Stimulated activated CD4-positive, alpha-beta T cell treated with anti-CD3 and anti-CD28 coated beads, TNF-alpha, amount 100 ng/mL, for 1 hour (primary cell): ENCODE measurements at places on chromosomes 13 and 19.

GRCh38 chr19:16382775-16383543 is 58.3 kb downstream of the KLF2 start:
- peak; percentile 57 for DNase-seq

- DNase-seq: no peak
Measured at GRCh38 chr13:20990910-20991525, 70.4 kb downstream of the LATS2 start.

DNA sequence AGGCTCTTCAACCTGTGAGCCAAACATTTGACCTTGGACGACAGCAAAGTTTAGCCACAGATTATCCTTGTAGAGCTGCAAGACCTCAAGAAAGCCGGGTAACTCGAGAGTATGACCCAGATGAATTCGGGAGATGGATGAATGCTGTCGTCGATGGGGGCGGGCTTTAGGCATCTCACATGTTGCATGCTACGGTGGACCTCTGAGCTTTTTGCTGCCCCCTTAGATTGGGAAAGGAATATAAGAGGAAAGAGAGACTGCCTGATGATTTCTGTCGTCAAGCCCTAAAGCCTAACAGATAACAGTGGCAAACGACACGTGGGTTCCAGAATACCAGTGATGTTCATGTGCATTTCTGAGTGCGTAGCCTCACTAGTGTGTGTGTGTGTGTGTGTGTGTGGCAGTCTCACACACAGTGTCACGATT is 730 bp upstream of the ABCC4 start:
- no peak for DNase-seq

GRCh38 chr13:37390735-37391134 is 207.8 kb downstream of the POSTN start:
- no peak for DNase-seq

GRCh38 chr19:1863328-1863637 is at the start of gene KLF16:
TSS of gene KLF16 (minus strand) at chr19:1863579. CDS start at chr19:1863497, 82 bp downstream.
- no peak for DNase-seq

DNA sequence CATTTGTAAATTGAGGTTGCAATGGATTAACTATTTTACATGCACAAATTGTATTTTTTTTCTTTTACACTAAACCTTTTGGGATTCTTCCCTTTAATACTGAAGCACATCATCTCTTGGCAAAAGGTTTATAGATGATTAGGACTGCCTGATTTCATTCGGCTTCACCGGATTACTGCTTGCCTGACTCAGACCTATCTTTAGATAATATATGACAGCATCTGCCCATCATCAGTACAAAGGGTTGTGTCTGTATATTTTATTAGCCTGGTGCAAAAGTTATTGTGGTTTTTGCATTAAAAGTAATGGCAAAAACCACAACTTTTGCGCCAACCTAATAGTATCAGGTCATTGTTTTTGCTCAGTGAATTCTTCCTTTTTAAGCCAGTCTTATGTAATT is 316.2 kb upstream of the HTR2A start:
- no peak for DNase-seq

DNA sequence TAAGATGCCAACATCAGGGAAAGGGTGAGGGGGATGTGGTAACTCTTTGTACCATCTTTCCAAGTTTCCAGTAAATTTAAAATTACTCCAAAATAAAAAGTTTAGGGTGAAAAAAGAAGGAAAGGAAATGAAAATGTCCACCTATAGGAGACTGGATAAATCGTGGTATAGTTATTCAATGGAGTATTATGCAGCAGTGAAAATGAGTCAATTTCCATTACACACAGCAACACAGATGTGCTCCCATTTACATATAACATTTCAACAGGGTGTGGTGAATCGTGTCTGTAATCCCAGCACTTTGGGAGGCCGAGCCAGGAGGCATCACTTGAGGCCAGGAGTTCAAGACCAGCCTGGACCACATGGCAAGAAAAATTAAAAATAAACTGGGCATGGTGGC is 7.4 kb upstream of the ZNF541 start:
- no peak for DNase-seq

- DNase-seq: peak; percentile 92
Measured at GRCh38 chr19:11558881-11559828, at the start of gene ELOF1. TSS of gene ELOF1 (minus strand) at chr19:11559230. CDS start at chr19:11554347, 4,883 bp downstream.

GRCh38 chr13:77497835-77498234 is 37.7 kb upstream of the SCEL start:
- DNase-seq: no peak

- DNase-seq: no peak
Measured at GRCh38 chr13:99514801-99515200, 13.5 kb downstream of the TM9SF2 start.

- no peak for DNase-seq
Measured at GRCh38 chr13:87084192-87084591, 587.0 kb upstream of the SLITRK5 start.

GRCh38 chr13:104875038-104875754 is 1660.3 kb downstream of the EFNB2 start:
- no peak for DNase-seq

DNA sequence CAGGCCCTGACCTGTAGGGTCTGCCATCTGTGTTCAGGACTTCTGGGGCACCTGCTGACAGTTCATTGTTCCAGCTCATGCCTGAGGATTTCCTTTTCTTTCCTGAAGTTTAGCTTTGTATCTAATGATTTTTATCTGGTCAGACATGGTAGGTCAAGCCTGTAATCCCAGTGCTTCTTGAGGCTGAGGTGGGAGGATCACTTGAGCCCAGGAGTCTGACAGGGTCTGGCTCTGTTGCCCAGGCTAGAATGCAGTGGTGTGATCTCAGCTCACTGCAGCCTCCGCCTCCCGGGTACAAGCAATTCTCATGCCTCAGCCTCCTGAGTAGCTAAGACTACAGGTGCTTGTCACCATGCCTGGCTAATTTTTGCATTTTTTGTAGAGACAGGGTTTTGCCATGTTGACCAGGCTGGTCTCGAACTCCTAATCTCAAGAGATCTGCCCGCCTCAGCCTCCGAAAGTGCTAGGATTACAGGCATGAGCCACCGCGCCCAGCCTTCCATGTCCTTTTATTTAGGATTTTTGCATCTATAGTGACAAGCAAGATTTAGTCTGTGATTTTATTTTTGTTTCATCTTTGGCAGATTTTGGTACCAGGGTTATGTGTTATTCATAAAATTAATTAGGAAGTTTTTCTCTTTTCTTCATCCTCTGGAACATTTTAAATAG is 33.2 kb downstream of the CHST8 start:
- DNase-seq: no peak

DNA sequence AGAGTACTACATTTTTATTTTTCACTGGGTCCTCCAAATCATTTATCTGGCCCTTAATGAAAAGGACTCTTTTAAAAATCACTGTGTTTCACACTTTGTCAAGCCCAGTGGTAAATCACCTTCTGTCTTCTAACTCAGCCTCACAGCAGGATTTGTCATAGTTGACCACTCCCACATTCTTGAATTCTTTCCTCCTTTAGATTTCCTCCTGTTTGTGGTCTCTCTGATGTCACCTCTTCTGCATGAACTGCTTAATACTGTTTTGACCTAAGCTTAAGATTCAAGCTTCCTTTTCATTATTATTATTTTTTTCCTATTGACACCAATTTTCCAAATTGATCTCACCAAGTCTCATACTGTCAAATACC is 899.8 kb upstream of the MIR17HG start:
- no peak for DNase-seq

DNA sequence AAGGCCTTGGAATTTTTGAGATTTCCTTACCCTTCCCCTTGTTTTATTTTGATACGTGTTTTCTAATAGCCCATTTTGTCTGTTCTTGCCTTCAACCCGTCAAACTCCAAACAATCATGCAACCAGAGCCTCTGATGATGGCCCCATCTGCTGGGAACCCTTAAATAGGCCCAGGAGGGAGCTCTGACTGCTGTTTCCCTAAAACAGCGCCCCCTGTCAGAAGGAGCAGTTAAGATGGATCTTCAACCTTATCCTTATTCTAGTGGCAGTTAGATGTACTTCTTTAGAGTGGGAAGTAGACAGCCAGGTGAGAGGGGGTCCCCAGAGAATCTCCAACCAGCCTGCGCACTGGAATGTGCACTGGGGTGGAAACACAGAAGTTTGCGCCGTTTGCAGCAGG is 1031.0 kb upstream of the PCDH9 start:
- DNase-seq: no peak

- no peak for DNase-seq
Measured at GRCh38 chr13:66427458-66427861, 802.7 kb downstream of the PCDH9 start.

DNA sequence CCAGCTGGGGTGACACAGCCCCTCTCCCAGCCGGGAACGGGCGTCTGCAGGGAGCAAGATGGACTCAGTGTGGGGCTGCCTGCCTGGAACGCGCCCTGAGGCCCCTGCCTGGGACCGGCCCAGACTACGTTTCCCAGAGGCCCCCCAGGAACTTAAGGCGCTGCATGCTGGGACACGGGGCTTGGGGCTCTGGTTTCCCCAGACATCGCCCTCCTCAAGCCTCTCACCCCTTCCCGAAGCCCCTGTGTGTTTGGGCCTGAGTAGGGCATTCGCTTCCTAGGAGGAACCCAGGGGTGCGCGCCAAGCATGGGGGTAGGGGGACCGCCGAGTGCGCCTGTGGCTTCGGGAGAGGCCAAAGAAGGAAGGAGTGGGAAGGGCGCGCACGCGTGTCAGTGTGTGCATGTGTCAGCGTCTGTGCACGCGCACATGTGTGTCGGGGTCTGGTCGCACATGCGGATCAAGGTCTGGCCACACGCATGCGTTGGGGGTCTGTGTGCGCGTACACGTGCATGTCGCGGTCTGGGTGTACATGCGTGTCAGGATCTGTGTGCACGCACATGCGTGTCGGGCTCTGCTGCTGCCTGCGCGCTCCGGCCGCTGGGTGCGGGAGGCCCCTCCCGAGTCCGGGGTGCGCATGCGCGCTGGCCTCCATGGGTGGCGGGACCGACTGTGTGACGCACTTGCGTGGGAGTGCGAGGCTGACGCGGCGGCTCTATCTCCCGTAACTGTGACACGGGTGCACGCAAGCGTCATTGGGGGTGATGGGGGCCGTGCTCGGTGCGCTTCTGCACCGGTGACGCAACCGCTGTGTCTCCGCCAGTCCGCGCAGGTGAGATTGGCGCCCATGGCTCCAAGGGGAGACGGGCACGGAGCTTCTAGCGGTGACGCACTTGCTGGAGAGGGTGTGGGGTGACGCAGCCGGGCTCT is 16.2 kb downstream of the ZNF331 start:
- peak; percentile 76 for DNase-seq

GRCh38 chr19:42273407-42274064 is 4.5 kb downstream of the CIC start:
- DNase-seq: no peak

DNA sequence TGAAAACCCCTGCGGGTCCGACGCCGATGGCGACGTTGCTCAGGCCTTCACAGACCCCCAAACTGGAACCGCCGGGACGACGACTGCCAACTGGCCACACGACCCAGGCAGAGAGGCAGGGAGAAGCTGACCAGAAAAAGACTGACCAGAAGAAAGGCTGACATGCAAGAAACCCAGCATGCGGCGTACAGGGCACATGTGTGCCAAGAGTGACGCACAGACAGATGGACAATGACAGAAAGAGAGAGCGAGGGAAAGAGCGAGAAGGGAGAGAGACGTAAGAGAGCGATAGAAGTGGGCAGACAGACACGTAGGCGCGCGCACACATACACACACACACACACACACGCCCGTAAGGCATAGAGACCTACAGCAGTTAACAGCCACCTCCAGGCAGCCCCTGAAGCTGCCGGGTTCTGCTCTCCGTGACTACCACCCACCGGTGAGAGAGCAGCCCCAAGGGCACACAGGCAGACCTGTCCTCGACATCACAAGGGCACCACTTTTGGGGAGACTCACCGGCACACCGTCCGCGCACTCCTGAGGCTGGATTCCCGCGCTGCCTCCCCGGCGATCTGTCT is 67.2 kb upstream of the ZNF527 start:
- no peak for DNase-seq

DNA sequence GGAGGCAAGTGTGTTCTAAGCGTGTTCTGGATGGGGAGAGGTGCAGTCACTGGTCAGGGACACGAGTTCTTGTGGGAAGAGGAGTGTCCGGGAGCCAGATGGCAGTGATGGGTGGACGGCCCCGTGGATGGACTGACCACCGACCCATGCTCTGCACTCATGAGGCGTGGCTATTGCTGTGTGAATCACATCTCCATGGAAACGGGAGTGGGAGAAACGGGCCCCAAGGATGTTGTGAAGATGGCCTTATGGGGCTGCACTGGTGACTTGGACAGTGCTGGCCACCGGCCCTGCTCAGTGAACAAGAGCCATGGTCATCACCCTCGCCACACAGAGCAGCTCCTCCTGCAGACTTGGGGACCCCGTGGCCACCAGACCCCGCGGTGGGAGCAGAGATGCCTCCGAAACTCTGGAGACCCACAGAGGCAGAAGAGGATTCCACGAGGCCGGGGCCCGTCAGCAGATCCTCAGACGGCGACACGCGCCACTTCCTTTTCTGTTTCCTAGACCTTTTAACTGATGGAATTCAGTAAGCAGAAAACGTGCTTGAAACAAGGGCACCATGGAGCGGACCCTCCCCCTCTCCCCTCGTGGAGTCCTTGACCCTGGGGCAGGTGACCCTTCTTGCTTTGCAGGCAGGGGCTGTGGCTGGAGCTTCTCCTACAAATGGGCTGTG is 47.5 kb downstream of the GAS6 start:
- no peak for DNase-seq

- DNase-seq: no peak
Measured at GRCh38 chr19:56678205-56678604, 6.6 kb upstream of the ZNF835 start.

DNA sequence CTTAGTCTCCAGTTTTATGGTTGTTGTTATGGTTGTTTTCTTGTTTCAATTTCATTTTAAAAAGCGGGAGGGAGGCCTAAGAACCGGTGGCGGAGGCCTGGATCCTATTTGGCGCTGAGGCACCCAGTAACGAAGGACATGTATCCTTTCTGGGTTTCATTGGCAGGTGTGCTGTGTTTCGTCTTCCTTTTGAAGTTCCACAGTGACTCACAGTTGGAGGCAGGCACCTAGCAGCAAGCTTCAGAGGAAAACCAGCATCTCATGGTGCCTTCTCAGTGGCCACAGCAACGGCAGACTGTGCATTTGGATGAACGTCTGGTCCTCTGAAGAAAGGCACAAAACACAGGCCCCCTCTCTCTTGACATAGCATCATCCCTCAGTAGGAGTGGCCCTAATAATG is 697.2 kb downstream of the EFNB2 start:
- no peak for DNase-seq

DNA sequence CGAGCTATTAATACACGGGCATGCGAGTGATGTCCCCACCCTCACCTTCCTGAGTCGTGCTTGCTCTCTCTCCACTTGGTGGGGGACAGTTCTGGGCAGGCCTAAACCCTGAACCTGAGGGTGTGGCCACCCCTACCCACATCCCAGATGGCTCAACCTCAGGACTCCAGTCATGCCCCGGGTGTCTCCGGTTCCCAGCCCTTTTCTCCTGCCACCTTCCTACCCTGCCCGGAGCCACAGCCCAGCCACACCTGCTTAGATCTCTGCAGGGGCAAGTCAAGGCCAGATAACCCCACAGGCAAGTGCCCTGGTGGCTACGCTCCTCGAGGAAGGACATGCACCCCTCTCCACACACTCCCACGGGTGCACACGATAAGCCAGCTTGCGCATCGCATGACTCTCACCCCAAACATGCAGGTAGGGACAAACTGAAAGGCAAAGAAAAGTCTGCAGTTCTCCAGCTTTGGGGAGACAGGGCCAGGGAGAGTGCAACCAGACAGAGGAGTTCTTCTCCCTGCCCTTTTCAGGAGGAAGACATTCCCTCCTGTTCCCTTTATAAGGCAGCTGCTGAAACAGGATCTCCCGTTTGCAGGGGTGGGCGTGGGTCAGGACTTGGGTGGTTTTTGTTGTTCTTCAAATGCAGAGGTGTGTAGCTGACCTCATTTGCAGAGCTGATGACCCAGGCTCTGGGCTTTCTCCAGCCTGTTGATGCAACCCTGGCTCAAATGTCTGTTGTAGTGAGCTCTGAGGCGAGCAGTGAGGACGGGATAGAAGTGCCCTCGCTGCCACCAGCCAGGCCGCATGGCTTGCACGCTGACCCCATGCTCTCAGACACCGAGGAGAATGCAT is 88.6 kb downstream of the DPF1 start:
- DNase-seq: no peak
